Activated T-helper 2 cell treated with anti-CD3 and anti-CD28 coated beads, Interferon-gamma antibody, Interleukin-2, Interleukin-4, amounts not matched to agents 10 μg/mL and 5 μg/mL and 100 μg/mL, durations not matched to agents 14 hours and 24 hours and 36 hours (primary cell): ENCODE measurements at places on chromosomes 16 and 17.

GRCh38 chr16:27500801-27501200 lies 48.9 kb downstream of the GTF3C1 start:
- DNase-seq, result no peak

- DNase-seq, result peak; percentile 39
These were observed 47.8 kb downstream of the ERN1 start for GRCh38 chr17:64081802-64082799.

DNA sequence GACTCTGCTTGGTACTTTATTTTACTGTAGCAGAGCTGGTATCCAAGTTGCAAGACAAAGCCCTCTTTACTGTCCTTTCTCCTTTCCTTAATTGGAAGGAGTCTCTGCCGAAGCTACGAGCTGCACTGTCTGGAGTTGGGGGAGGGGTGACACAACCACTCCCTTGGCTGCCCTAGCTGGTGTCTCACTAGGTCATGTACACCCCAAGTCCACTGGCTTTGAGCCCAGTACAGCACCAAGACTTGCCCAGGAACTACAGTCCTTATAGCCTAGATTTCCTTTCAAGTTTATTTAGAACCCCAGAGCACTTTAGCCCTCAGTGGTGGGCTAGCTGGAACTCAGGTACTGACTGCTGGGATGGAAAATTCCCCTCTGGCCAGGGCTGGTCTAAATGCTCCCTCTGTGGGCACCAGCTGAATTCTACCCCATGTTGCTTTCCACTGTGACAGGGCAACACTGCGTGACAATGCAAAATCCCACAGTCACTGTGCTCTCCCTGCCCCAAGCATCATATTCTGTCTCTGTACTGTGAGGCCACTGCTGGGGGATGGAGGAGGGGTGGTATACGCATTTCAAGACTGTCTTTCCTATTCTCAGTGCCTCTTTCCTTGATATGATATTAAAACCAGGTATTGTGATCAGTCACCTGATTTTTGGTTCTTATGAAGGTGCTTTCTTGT lies 18.4 kb downstream of the EFCAB5 start:
- DNase-seq, result no peak

GRCh38 chr17:63429766-63430165 lies 16.3 kb downstream of the CYB561 start:
- DNase-seq, result no peak

DNA sequence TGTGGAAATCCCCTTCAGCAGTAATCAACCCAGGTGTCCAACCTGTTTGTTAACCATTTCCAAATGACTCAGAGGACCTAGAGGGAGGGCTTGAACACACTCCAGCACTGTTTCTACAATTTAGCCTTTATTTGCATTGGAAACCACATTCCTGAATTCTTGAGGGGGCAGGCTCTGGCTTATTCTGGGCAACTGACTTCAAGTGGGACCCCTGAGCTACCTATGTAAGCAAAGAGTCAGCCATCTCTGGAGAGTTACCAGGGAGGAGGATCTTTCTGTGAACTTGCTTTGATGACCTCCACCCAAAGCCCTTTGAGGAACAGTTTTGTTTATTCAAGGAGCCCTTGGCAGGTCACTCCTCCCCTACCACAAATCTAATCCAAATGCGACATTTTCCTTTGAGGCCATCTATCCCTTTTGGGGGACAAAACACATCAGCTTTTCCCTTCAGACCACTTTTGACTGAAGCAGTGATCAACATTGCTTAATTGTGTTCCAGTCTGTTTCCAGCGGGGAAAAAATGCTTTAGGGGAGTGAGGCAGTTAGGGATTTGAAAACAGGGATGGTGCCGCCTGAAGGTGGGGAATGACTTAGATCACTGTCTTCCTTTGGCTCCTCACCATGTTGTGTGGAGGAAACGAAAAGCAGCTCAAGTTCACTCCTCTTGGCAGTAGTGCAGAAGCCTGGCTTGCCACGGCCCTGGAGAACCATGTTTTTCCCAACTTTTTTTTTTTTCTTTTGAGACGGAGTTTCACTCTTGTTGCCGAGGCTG lies 46.2 kb downstream of the TUBD1 start:
- DNase-seq, result no peak

GRCh38 chr17:77222356-77222755 lies 81.6 kb downstream of the SEC14L1 start:
- no peak for DNase-seq

GRCh38 chr17:71727292-71727691 lies 393.5 kb upstream of the SOX9 start:
- DNase-seq, result no peak

GRCh38 chr17:728911-729310 lies 3.5 kb upstream of the TLCD3A start:
- DNase-seq, result no peak

- DNase-seq, result no peak
These were observed 97.0 kb downstream of the WWOX start for GRCh38 chr16:78196502-78196901.

DNA sequence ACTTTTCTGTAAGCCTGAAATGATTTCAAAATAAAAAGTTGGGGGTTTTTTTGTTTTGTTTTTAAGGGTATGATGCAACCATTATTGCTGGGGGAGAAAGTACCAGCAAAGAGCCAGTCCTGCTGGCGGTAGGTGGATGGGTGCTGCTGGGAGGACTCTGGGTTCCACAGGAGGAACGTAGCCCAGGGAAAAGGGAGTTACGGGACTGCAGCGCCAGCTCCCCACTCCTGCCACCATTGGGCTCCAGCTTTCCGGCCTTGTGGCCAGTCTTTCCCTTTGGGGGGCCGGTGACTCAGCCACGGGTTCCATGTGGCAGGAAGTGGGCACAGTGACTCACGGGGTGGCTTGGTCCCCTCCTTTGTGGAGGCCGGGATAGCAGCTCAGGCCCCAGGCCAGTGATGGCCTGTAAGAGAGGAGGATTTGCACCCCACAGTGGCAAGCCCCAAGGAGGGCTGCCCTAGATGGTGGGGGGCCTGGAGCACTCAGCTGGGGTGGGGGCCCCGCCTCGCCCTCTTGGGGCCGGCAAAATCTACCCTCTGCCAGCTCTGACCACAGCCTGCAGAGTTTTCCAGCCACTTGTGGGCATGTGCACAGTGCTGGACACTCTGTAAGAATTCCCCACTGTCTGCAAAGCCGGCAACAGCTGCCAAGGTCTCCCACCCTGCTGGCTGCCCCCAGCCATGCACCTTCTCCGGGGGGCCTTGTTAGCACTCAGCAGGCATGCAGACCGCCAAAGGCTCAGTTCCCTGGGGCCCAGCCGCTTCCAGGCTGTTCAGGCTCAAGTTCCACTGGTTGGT lies 30.4 kb downstream of the SOCS3 start:
- no peak for DNase-seq
